ENCODE measurements at places on chromosomes 7 and 10.

DNA sequence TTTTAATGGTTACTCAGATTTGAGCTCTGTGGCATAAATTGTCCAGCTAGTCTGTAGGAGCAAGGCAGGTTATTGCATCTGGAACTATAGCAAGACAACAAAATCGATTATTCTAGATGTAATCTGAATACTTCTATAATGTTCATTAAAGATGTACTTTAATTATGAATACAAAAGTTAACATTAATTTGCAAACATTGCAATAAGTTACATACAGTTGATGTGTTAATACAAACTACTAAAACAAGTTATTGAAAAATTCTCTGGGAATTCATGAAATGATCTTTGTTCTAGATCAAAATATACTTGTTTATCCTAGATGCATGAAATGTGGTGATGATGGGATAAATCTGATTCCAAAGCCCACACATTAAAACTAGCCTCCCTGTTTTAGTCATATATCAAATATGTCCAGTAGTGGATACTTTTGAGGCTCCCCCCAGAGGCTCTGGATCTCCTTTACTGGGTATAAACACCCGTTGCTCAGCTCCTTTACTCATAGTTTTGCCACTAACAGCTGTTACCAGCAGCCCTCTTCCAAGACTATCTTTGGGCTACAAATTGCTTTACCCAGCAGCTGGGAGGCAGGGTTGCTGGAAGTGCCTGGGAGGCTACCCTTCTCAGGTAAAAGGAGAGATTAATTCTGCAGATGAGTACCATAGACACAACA lies 78.1 kb downstream of the ARL4A start:
- DNase-seq = no peak

GRCh38 chr10:25076506-25077177 lies 60.2 kb downstream of the THNSL1 start:
- no peak for DNase-seq

- DNase-seq = no peak
These were observed 2.8 kb downstream of the FKBP6 start for GRCh38 chr7:73330772-73331171.

DNA sequence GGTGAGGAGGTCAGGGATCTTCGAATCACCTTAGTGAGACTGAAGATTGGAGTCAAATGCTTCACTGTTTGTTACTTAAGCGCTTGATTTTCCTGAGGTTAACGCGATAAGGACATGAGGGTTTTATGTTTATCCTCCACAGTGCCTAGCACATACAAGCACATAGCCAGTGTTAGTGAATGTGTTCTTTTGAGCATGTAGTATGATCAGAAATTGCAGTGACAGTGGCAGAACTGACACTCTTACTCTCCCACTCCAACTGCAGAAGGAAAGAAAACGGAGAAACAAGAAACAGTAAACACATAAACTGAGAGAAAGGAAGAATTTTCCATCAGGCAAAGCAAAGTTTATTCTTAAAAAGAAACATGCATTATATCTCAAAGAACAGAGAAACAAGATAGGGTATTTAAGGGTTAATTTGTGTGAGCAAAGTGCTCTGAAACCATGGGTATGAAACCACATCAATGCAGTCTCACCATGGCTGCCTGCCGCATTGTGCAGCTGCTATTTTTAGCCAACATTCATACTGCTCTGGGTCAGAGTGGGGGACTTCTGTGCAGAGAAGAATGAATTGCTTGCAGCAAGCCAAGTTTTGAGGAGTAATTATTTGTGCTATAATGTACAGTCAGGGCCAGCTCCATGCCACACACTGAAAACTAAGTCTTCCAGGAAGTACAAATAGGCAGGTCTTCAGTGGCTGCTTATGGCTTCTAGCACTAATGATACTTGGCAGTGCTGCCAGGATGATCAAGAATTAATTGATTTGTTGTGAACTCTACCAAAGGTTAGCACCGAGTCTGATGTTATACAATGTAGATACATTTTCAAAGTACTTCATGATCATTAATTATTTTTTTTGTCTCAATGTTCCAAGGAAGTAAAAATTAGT lies 152.0 kb downstream of the MACC1 start:
- DNase-seq = no peak

GRCh38 chr7:155865830-155866525 lies 53.7 kb upstream of the SHH start:
- DNase-seq = no peak

DNA sequence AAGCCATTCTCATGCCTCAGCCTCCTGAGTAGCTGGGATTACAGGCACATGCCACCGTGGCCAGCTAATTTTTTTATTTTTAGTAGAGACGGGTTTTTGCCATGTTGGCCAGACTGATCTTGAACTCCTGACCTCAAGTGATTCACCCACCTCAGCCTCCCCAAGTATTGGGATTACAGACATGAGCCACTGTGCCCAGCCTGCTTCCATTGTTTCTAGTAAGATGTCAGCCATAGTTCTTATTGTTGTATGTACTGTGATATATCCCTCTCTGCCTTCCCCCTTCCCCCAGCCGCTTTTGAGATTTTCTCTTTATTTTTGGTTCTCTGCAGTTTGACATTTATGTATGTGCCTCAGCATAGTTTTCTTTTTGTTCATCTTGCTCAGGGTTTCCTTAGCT lies 87.9 kb upstream of the KLF14 start:
- DNase-seq = no peak

DNA sequence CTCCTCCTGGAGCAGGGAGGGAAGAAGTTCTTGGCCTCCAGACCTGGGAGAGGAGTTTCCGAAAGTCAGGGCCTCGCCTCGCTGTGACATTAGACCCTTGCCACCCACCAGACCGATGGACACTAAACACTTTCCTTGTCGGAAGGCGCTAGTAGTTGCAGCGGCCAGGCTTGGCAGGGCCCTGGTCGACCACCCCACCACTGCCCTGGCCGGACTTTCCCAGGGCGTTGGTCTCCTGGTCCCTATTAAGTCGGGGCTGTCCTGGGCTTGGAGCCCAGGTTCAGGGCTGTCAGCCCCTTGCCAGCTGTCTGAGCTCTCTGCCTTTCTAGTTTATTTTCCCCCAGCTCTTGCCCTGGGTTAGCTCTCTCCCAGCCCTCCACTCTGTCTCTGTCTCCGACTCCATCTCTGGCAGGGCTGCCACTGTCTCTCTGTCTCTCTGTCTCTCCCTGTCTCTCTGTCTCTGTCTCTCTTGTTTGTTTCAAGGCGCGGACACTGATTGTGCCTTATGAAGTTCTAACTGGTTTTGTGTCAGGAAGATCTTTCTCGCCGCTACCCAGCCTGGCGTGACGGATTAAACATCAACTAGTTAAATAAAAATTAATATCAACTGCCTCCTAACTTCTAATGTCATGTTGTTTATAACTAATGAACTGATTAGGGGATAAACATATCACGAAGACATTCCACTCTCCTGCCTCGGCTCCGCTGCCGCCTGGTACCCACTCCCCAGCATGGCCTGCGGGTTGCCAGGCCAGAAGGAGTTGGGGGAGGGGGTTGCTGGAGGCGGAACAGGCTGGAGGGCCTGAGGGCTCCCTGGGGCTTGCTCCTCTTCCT lies 13.8 kb upstream of the PAX2 start:
- no peak for DNase-seq

GRCh38 chr7:98352621-98353020 lies 48.3 kb downstream of the BAIAP2L1 start:
- no peak for DNase-seq

Data from HL-60 (cell line).